ENCODE measurements at places on chromosomes 6 and 20.

DNA sequence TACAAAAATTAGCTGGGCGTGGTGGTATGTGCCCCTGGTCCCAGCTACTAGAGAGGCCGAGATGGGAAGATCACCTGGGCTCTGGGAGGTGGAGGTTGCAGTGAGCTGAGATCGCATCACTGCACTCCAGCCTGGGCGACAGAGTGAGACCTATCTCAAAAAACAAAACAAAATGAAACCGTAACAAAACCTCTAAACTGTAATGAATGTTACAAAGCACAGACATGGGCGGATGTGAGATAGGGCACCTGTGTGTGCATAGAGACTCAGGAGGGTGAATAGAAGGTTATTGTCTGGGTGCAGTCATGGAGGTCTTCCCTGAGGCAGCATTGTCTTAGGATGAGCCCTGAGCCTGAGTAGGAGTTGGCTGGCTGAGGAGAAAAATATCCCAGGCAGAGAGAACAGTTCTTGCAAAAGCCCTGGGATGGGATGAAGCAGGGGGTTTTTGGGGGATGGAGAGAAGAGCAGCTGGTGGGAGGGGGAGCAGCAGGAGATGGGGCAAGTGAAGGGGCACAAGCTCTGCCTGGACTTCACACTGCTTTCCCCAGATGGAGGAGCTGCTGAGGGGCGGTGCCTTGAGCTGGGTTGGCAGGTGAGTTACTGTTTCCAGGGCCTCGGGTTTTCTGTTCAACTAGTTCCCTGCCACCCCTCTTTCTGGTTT lies 5.2 kb downstream of the BCAS4 start:
- no peak overlapping the region for H3K27ac ChIP-seq
- no peaks in the 10 kb centered on the region for H3K4me1 ChIP-seq
- no peak for DNase-seq
- no peaks in the 10 kb centered on the region for H3K27me3 ChIP-seq
- no peaks in the 10 kb centered on the region for H3K36me3 ChIP-seq

GRCh38 chr6:137975188-137975940 lies 108.3 kb downstream of the TNFAIP3 start:
- no peaks in the 10 kb centered on the region for H3K27me3 ChIP-seq
- no peaks in the 10 kb centered on the region for H3K36me3 ChIP-seq
- DNase-seq = no peak
- H3K4me3 ChIP-seq = no peak overlapping the region
- H3K4me1 ChIP-seq = no peaks in the 10 kb centered on the region

DNA sequence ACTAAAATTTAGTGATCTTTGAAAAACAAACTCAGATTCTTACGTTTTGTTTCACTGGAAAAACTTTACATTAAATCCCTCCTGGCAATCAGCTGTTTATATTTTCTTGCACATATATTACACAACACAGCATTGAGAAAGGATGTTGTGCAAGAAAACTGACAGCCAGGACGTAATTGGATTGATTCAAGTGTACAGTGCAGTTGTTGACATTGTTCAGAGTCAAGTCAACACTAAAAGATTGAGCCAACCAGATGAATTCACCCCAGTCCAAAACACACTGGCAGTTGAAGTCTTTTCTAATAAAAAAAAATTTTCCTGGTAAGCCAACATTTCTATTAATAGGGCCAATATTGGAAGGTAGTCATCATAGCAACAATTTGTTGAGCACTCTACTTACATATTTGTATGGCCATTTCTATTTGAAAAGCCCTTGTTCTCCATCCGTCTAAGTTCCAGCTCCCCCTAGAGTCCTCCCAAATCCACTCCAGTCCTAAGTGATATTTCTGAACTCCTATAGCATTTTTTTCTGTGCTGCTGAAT lies 20.9 kb upstream of the VNN1 start:
- no peaks in the 10 kb centered on the region for H3K4me1 ChIP-seq
- DNase-seq = no peak
- H3K36me3 ChIP-seq = no peaks in the 10 kb centered on the region
- no peak overlapping the region for H3K27ac ChIP-seq
- no peaks in the 10 kb centered on the region for H3K27me3 ChIP-seq

DNA sequence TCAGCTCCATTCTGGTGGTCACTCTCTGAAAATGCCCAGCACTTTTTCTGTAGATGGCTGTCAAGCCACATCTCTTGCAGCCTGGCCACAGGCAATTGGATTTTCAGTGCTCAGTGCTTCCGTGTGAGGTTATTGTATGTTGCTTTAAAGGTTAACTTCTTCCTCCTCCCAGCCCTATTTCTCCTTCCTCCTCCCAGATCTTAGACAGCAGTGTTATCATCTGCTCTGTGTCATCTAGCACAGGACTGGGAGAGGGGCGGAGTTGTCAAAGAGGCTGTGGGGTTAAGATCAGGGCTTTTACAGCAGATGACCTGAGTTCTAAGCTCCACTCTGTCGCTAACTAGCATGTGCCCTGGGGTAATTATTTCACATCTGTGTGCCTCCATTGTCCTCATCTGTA lies 129.0 kb downstream of the PHACTR3 start:
- no peaks in the 10 kb centered on the region for H3K4me1 ChIP-seq
- no peak overlapping the region for H3K27ac ChIP-seq
- no peak overlapping the region for H3K4me3 ChIP-seq
- no peaks in the 10 kb centered on the region for H3K36me3 ChIP-seq
- DNase-seq = no peak

DNA sequence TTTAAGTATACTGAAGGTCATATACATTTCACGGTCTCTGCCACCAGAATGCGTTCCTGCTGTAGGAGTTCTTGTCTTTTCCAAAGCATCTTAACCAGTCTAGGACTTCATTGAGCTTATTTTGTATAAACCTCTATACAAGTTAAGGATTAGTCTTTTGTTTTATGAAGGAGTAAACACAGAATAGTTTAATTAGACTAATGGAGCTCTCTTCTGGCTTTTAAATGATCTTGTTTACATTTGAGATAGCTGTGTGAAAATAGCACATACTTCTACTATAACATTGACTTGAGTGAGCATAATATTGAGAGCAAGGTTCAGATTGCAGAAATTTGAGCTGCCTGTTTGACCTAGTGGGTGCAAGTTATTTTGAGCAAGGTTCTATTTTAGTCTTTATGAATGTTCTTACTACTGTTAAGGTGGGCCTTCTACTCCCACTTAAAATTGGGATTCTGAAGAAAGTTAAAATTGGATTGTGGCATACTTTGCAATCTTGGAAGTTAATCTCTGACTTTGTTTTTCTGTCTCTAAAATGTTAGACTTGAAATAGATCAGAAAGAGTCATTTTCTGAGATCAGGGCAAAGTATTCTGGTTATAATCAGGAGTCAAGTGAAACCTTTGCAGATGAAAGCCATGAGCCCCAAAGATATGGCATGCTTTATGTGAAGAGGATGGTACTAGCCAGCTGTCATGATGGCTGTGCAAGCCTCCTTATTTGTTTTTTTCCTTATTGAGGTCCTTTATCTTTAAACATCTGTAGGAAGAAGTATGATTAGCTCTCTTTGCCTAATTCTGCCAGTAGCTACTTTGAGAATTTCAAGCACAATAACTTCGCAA lies 41.8 kb downstream of the RPRD1B start:
- peaks cover 18% of the 10 kb centered on the region for H3K4me1 ChIP-seq
- H3K27me3 ChIP-seq = no peaks in the 10 kb centered on the region
- H3K36me3 ChIP-seq = peaks cover 8% of the 10 kb centered on the region
- DNase-seq = no peak
- no peak overlapping the region for H3K4me3 ChIP-seq

- H3K4me3 ChIP-seq = no peak overlapping the region
- H3K27ac ChIP-seq = no peak overlapping the region
- H3K36me3 ChIP-seq = peaks cover 37% of the 10 kb centered on the region
- no peak for DNase-seq
- H3K4me1 ChIP-seq = peaks cover 10% of the 10 kb centered on the region
- H3K27me3 ChIP-seq = no peaks in the 10 kb centered on the region
These were observed 33.5 kb downstream of the DYNLT1 start for GRCh38 chr6:158611039-158611438.

- H3K27ac ChIP-seq = no peak overlapping the region
- no peaks in the 10 kb centered on the region for H3K4me1 ChIP-seq
- H3K4me3 ChIP-seq = no peak overlapping the region
These were observed 232.5 kb upstream of the ASCC3 start for GRCh38 chr6:101113468-101114260.

DNA sequence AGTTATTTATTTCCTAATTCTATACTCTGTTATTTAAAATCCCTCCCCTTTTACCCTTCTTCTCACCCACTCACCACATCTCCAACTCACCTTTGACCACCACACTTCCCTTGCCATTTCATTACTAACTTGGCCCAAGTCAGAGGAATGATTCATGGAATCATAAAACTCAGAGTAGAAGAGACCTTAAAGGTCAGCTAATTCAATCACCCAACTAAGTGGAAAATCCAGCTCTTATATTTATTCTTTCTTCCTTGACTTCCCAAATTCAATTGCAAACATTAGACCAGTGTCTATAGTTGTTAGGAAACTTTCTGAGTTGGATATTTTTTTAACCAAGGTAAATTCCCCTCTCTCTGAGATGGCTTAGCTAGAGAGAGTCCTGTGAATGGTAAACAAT lies 26.5 kb upstream of the HEY2 start:
- DNase-seq = no peak
- no peak overlapping the region for H3K4me3 ChIP-seq
- no peaks in the 10 kb centered on the region for H3K27me3 ChIP-seq
- no peaks in the 10 kb centered on the region for H3K4me1 ChIP-seq
- no peak overlapping the region for H3K27ac ChIP-seq
- no peaks in the 10 kb centered on the region for H3K36me3 ChIP-seq

GRCh38 chr6:25270559-25270958 lies 8.6 kb upstream of the CARMIL1 start:
- H3K27ac ChIP-seq = no peak overlapping the region
- H3K4me3 ChIP-seq = no peak overlapping the region
- no peaks in the 10 kb centered on the region for H3K36me3 ChIP-seq
- DNase-seq = no peak
- H3K27me3 ChIP-seq = no peaks in the 10 kb centered on the region

GRCh38 chr6:148317739-148318138 lies 24.9 kb upstream of the SASH1 start:
- DNase-seq = no peak
- no peaks in the 10 kb centered on the region for H3K36me3 ChIP-seq
- H3K4me3 ChIP-seq = no peak overlapping the region
- no peak overlapping the region for H3K27ac ChIP-seq
- no peaks in the 10 kb centered on the region for H3K4me1 ChIP-seq

DNA sequence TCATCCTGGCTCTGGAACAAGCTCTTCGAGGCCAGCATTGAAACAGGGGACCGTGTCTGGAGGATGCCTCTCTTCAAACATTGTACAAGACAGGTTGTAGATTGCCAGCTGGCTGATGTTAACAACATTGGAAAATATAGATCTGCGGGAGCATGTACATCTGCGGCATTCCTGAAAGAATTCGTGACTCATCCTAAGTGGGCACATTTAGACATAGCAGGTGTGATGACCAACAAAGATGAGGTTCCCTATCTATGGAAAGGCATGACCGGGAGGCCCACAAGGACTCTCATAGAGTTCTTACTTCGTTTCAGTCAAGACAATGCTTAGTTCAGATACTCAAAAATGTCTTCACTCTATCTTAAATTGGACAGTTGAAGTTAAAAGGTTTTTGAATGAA lies 3.6 kb upstream of the CDKN1A start:
- H3K4me1 ChIP-seq = peaks cover 18% of the 10 kb centered on the region
- no peak overlapping the region for H3K27ac ChIP-seq
- no peaks in the 10 kb centered on the region for H3K27me3 ChIP-seq
- H3K36me3 ChIP-seq = peaks cover 5% of the 10 kb centered on the region

- DNase-seq = no peak
- H3K27me3 ChIP-seq = no peaks in the 10 kb centered on the region
- no peak overlapping the region for H3K27ac ChIP-seq
- no peaks in the 10 kb centered on the region for H3K4me1 ChIP-seq
- H3K36me3 ChIP-seq = no peaks in the 10 kb centered on the region
These were observed 82.3 kb downstream of the YTHDF1 start for GRCh38 chr20:63133481-63134091.

DNA sequence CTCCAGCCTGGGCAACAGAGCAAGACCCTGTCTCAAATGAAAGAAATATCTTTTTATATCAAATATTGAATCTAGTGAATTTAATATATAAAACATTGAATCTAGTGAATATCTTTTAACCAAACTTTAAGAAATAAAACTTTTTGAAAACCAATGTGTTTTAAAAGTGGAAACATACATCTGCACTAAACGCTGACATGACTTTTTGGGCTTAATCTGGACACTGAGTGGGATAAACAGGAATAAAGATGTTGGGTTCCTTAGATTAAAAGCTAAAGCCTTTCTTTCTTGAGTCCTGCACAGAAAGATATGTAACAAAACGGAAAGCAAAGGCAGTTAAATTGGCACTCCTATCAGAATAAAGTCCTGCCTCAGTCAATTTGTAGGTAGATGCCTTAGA lies 190.2 kb downstream of the ARHGAP18 start:
- H3K36me3 ChIP-seq = no peaks in the 10 kb centered on the region
- no peak overlapping the region for H3K4me3 ChIP-seq
- no peaks in the 10 kb centered on the region for H3K27me3 ChIP-seq
- H3K27ac ChIP-seq = no peak overlapping the region
- no peak for DNase-seq

- no peak for DNase-seq
- no peak overlapping the region for H3K4me3 ChIP-seq
- no peaks in the 10 kb centered on the region for H3K27me3 ChIP-seq
- no peak overlapping the region for H3K27ac ChIP-seq
- H3K36me3 ChIP-seq = no peaks in the 10 kb centered on the region
These were observed 556.5 kb downstream of the BMP2 start for GRCh38 chr20:7323957-7324356.

GRCh38 chr6:44563397-44563796 lies 175.9 kb downstream of the CDC5L start:
- no peaks in the 10 kb centered on the region for H3K4me1 ChIP-seq
- no peak overlapping the region for H3K27ac ChIP-seq
- DNase-seq = no peak
- no peak overlapping the region for H3K4me3 ChIP-seq
- no peaks in the 10 kb centered on the region for H3K36me3 ChIP-seq

DNA sequence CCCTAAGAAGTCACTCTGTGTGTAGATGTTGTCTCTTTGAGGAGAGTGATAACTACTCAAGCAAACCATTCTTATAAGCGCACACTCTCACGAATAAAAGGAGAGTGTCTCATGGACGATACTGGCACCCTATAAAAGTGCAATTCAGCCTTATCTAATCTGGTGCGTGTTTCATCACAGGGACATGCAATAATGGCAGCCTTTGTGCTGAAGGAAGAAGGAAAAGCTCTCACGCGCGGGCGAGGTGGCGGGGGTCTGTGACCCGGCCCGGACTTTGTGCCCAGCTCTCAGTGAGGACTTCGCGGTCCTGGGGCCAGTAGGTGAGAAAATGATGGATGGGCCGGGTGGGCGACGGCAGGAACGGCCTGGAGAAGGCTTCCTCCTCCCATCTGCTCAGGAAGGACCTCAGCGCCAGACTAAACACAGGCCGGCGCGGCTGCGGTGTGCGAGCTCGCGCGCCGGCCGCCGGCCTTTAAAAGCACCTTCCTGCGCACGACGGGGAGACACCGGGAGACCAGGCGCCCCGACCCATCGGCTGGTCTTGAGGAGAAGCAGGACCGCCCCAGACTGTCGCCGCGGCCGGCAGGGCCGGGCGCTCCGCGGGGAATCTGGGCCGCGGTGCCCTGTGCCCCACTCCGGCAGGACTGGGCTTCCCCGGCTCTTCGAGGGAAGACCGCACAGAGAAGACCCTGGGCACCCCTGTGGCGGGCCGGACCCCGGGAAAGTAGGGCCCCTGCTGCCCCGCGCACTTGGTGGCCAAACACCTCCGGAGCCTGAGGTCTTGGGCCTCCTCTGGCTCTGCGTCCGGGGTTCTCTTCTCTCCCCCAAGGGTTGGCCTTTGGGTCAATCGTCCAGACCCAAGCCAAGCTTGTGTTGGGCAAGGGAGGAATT lies 8.3 kb upstream of the FOXC1 start:
- peak overlapping the region; percentile 24 for H3K4me3 ChIP-seq
- DNase-seq = no peak
- H3K27me3 ChIP-seq = no peaks in the 10 kb centered on the region
- peaks cover 10% of the 10 kb centered on the region for H3K4me1 ChIP-seq
- no peaks in the 10 kb centered on the region for H3K36me3 ChIP-seq
- peak overlapping the region; percentile 99 for H3K27ac ChIP-seq

All from ascending aorta (tissue), 2 donors.